Right ventricle myocardium inferior (tissue), 1 donor: ENCODE measurements at places on chromosomes 4 and X.

DNA sequence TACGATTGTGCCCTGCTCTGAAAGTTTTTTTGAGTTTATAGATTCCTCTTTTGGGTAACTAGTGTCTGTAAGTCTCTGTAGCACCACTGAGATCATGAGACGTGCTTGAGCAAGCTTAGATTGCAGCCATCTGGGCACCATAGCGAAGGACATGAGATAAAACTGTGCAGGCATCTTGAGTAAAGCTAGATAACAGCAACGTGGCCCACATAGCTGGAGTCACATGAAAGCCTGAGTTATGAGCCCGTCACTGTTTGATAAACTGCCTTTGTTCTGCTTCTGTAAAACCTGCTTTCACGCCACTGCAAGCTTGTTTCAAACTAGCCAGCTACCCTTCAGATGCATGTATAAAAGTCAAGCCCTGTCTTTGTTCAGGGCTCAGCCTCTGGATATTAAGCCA is 359.1 kb upstream of the CXorf51A start:
- DNase-seq = no peak

DNA sequence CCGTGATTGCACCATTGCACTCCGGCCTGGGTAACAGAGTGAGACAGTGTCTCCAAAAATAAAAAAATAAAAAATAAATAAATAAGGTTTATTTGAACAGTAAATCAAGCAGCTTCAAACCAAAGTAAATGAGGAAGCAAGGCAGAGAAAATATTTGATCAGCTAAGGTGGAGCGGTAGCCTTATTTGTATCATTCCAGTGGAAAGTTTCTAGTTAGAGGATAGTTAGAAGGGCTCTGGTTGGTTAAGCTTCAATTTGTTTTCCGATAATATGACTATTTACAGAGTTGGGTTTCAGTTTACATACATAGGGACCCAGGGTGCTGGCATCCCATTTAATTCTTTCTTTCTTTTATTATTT is 21.8 kb upstream of the OPHN1 start:
- DNase-seq = no peak

GRCh38 chr4:136505020-136505419 is 1027.3 kb downstream of the PCDH18 start:
- DNase-seq = no peak

DNA sequence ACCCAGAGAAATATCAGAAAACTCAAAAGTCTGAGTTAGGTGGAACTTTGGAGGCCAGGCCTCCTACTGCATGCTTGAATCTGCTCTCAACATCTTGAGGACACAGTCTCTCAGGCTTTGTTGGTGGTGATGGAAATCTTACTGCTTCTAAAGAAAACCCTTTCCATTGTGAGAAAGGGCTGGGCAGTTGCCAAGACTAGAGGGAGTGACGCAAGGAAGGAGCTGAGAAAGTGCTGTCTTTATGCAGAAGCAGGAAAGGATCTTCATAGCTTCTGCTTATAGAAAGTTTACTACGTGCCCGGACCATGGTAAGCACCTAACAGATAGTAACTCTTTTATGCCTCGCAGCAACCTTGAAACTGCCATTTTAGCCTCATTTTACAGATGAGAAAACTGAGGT is 2.4 kb upstream of the CRMP1 start:
- DNase-seq = no peak

- no peak for DNase-seq
Measured at GRCh38 chrX:120874678-120875557, 748 bp downstream of the CT47B1 start.

DNA sequence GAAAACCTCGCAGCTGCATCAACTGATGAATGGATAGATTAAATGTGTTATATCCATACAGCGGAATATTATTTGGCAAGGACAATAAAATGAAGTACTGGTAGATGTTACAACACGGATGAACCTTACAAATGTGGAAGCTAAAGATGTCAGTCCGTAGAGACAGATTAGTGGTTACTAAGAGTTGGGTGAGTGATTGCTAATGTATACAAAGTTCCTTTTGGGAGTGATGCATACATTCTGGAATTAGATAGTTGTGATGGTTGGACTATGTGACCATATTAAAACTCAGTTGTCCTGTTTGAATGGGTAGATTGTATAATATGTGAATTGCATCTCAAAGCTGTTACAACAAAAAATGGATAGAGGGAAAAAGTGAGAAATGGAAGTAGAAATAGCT is 2.8 kb downstream of the FIP1L1 start:
- no peak for DNase-seq

DNA sequence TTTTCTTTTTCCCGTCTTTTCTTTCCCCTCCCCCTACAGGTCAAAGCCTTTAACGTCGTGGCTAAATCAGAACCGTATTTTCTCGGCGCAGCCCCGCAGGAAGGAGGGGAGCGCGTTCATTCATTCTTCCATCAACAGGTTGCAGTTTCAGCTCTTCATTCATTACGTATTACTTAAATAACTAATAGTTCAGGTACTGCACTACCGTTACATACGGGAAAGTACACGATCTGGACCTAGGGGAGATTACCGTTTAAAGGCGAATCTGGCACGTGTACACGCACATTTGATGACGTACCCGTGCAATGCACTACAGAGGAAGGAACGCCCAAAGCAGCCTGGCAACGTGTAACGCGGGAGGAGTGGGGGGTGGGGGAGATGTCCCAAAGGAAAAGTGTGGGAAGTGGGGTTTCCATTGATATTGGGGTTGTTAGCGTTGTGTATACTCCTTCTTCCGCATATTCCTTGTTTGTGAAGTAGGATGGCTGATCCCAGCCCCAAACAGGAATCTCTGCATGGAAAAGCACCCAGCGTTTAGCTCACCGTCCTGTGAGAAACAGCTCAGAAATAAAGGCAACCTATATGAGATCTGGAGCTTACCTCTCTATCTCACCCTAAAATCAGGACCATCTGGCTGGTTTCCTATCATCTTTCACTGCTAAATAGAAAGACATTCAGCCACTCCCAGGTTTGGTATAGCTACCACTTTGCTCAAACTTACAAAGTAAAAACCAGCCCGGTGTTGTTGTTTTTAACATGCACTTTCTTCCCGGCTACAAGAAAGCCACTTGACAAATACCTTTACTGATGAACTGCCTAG is 585 bp upstream of the SEC24D start:
- DNase-seq = no peak

- DNase-seq = no peak
Measured at GRCh38 chr4:145487631-145488030, 6.0 kb downstream of the SMAD1 start.

DNA sequence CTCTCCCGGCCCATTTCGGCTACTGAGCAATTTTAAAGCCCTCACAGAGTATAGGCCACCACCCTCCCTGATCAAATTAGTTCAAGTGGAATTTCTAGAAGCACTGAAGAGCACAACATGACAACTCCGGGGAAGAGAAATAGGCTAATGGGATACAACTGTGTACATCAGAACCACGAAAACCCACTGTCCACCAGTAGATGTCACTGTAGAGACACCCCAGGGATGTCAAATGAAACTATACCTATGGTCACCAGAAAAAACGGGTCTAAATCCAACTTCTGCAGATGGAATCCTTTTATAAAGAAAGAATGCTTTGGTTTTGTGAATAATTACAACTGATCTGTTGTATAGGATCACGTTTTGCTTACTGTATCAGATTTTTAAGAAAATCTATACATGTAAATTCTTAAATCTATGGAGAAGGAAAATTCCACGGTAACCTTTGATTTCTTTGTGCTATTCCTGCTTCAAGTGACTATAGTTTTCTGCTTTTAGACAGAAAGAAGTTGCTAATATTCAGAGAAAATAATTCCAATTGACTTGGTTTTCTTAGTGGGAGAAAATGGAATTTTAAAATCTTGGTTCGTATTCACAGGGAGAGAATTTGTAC is 29.5 kb upstream of the MAP3K15 start:
- DNase-seq = no peak

- DNase-seq = no peak
Measured at GRCh38 chrX:20712811-20713210, 446.1 kb upstream of the RPS6KA3 start.

- no peak for DNase-seq
Measured at GRCh38 chr4:76658231-76659102, 223.4 kb downstream of the SHROOM3 start.
